ENCODE measurements at places on chromosomes 5 and 9. TPM values are rescaled to one million over a fixed set of nuclear protein-coding genes. Genes with fewer than 3 reads are reported as not detected.
A peak's percentile ranks its signal among the peaks of the same experiment; 100 is the strongest.

DNA sequence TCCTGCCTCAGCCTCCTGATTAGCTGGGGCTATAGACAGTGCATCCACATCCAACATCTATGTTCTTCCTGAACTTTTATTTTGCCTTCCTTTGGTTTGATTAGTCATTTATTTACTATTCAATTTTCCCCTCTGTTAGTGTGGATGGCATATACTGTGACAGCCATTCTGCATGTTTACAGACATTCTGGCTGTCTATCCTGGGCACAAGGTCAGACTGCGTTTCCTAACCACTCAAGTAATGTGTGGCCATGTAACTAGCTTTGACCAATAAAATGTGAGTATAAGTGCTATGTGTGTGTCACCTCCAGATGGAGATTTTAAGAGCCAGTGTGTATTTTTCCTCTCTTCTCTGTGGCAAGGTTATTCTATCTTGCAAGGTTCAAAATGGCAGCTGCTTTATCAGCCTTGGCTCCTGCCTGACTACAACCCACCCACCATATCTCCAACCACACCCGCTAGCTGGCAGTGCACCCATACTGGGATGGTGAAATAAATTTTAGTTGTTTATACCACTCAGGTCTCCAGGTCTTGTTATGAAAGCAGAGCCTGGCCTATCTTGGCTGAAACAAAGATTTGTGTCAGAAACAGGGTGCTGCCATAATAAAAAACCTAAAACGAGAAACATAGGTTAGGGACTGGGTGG is 32.2 kb downstream of the PDE6A start:
- no peak for DNase-seq
- peaks cover 43% of the 10 kb centered on the region for H3K4me1 ChIP-seq
- no peak overlapping the region for H3K27ac ChIP-seq
- H3K36me3 ChIP-seq = no peaks in the 10 kb centered on the region
- H3K27me3 ChIP-seq = no peaks in the 10 kb centered on the region

GRCh38 chr5:72817076-72817481 is 618 bp downstream of the TNPO1 start:
- H3K27me3 ChIP-seq = no peaks in the 10 kb centered on the region
- H3K27ac ChIP-seq = peak overlapping the region; percentile 75
- H3K36me3 ChIP-seq = no peaks in the 10 kb centered on the region

DNA sequence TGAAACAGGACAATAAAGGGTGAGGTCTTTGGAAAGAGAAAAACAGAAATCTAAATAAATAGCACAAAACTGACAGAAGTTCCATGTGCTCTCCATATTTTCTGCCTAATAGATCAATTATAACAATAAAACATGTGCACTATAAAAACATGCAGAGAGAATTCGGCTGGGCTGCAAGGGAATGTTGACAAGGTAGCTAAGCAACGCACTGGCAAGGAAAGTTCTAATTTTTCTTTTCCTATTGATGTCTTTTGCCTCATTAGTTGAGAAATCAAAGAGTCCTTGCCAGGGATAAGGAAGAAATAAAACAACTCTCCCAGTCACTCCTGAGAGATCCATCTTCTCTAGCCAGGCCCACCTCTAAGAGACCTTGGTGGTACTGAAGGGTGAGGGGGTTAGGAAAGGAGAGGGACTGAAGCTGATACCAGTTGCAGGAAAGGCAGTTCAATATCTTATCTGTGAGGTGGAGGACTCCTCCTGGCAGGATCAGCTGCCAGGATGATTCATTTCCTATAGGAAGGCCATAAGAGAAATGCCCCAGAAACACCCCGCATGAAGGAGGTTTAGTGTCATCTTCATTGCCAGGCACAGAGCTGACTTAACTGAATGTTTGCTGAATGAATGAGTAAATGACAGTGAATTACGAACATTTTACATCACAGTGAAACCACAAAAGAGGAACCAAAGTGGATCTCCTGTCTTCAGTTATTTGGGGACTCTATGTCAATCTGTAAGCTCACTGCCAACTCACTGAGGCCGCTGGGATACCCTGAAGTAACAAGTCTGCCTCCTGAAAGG is 63.7 kb upstream of the IFNK start:
- no peaks in the 10 kb centered on the region for H3K27me3 ChIP-seq
- H3K4me1 ChIP-seq = no peaks in the 10 kb centered on the region
- no peak overlapping the region for H3K27ac ChIP-seq
- no peaks in the 10 kb centered on the region for H3K36me3 ChIP-seq
- no peak overlapping the region for H3K4me3 ChIP-seq

DNA sequence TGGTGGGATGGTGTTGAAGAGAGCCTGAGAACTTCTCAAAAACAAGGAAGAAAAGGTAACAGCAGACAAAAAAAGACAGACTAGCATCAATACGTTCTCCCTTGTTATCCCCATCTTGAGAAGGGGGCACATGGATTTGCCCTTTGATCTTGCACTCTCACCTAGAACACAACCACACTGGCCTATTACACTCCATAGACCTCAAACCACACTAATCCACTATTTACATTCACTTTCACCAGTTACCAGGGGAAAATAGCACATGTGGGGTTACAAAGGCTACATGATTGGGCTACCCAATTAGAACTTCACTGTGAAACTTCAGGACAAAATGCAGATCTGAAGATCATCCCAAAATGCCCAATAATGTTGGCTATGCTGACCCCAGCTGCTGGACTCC is 72.6 kb upstream of the SELENOP start:
- H3K27me3 ChIP-seq = no peaks in the 10 kb centered on the region
- peaks cover 8% of the 10 kb centered on the region for H3K4me1 ChIP-seq
- H3K36me3 ChIP-seq = no peaks in the 10 kb centered on the region
- no peak overlapping the region for H3K4me3 ChIP-seq
- no peak for DNase-seq

- no peaks in the 10 kb centered on the region for H3K36me3 ChIP-seq
- no peaks in the 10 kb centered on the region for H3K4me1 ChIP-seq
- no peak overlapping the region for H3K27ac ChIP-seq
- no peak for DNase-seq
- H3K4me3 ChIP-seq = no peak overlapping the region
These were observed 437.3 kb upstream of the ADAMTSL1 start for GRCh38 chr9:18036422-18037187.

GRCh38 chr9:126532019-126532462 is 81.7 kb upstream of the LMX1B start:
- no peaks in the 10 kb centered on the region for H3K36me3 ChIP-seq
- H3K4me3 ChIP-seq = no peak overlapping the region
- no peaks in the 10 kb centered on the region for H3K4me1 ChIP-seq
- peaks cover 68% of the 10 kb centered on the region for H3K27me3 ChIP-seq
- DNase-seq = no peak
- H3K27ac ChIP-seq = no peak overlapping the region

LCN9 gene
- not detected for total RNA-seq
